NCI-H1694 (cell line): ENCODE measurements at places on chromosomes 3 and 15.

DNA sequence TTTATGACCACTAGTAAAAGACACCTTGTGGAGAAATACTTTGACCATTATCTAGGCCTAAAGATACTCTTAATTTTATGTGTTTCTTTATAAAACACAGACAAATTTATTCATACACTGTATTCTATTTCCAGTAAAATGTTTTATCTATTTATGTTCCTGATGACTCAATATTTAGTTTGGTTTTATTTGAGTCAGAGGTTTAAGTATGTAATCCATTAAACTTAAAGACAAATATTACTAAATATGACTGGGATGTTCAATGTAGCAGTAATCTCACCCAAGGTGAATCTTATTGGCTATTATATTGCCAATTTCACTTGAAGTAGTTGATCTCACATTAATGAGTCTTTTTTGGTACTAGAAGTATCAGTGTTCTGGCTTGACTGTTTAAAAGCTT lies 799.7 kb downstream of the CADM2 start:
- no peak for DNase-seq

GRCh38 chr15:52584414-52584813 lies 15.6 kb upstream of the ARPP19 start:
- DNase-seq, result no peak

DNA sequence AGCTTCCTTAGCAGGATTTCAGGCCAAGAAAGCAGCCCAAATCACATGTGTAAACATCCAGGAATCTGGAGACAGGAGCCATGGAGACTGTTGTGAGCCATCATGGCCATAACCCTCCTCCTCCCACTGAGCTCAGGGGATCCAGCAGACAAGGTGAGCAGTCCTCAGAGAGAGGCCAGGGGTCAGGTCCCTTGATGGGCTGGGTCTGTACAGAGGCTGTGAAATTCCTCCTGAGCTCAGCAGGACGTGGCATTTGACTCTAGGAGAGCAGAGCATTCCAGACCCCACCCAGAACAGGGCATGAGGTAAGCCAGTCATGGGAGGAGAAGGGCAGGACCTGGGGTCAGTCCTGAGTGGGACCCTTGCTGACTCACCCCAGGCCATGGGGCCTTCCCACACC lies 67.0 kb upstream of the ACAN start:
- DNase-seq, result no peak

DNA sequence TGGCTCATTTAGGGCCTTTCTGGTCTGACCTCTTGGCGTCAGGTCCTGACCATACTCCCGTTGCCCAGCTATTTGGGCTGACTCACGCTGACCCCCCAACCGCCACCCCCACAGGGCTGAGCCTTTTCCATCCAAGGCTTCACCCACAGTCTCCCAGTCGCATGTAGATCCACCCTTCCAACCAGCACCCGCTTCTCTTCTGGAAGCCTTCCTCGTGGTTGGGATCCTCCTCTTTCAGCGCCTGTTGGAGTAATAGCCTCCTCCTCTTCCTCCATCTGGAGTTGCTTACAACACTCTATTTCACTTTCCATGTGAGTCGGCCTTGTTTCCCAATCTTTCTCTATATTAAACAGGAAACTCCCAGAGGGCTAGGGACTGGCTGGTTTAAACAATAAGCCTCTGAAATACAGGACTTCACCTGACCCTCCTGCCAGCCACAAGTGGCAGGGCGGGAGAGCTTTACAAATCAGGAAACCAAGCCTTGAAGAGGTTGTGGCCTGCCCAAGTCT lies 2.1 kb upstream of the ALAS1 start:
- DNase-seq, result no peak

DNA sequence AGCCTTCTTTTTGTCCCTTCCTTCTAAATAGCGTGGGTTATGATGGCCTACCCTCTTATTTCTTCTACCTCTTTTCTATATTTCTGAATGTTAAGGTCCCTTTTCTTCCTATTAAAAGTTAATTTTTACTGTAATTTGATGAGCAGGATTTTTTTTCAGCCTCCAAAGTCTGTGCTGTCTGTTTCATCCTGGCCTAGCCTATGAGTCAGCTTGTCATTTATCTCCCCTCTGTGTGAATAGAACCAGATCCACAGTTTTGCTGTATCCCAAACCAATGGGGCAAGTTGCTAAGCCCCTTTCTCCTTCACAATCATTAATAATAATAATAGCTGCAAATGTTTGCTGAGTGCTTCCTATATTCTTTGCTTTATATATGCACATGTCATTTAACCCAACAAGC lies 18.1 kb upstream of the C3orf38 start:
- no peak for DNase-seq

- DNase-seq, result peak; percentile 48
Measured at GRCh38 chr3:50227390-50228183, 8.4 kb upstream of the GNAI2 start.

DNA sequence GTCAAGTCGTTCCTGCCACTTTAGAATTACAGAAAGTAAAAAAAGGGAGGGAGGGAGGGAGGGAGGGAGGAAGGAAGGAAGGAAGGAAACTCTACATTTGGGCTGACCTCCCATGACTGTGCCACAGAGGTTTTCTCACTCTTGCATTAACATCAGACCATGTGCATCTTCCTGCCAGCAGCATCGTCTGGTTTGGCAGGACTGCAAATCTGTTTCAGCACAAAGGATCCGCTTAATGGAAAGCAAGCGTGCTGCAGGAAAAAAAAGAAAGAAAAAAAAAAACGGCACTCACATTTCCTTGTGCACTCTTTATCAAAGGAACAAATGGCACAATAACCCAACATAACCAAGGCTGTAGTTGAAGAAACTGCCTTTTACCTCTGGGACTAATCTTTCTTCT lies 148.8 kb upstream of the HES1 start:
- DNase-seq, result peak; percentile 39

DNA sequence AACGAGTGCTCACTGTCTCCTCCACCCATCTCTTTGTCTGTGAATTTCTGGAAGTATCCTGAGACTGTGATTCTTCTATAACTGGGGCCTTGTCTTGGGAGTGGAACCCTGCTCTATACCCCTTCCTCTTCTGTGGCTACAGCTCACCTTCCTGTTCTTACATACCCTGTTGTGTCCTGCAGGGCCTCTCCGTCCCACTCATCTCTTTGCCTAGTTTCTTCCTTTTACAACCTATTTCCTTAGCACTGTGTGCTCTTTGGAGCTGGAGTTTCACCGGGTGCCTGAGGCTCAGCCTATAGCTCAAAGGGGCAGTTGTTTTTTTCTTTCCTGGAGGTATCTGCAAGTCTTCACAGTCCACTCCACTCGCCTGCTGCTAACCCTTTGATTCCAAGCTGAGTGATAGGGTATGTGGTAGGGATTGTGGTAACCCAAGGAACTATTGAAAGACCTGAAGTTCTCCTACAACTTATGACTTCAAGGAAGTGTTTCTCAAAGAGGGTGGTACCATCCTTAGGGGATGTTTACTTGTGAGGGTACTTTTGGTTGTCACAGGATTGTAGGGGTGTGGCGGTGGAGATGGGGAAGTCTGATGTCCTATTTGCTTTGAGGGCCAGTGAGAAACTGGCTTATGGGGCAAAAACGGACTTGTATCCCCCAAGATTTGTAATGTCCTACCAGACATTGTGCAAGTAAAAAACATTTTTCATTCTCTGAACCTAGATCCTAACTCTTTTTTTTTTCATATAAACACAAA lies 66.6 kb upstream of the ARL8B start:
- no peak for DNase-seq

- DNase-seq, result no peak
Measured at GRCh38 chr15:98599909-98600691, 48.2 kb upstream of the IGF1R start.

GRCh38 chr3:110811050-110811449 lies 260.6 kb upstream of the NECTIN3 start:
- no peak for DNase-seq

- DNase-seq, result no peak
Measured at GRCh38 chr15:32994810-32995424, 199.6 kb downstream of the FMN1 start.

DNA sequence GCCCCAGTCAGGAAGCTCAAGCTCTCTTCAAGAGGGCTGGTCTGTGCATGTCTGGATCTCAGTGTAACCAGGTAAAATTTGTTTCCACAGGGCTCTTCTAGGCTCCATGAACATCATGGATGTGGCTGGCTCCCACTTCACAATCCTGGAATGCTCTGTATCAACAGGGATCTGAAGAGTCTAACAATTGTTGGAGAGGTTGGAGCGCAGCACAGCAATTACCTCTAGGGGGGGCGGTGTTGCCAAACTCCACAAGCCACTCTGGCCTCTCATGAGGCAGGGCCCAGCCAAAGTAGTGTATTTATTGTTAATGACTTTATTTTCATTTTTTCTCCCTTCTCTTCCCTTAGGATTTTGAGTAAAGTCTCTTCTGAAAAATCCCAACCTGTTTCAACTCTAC lies 6.1 kb upstream of the EIF2B5 start:
- DNase-seq, result peak; percentile 27

DNA sequence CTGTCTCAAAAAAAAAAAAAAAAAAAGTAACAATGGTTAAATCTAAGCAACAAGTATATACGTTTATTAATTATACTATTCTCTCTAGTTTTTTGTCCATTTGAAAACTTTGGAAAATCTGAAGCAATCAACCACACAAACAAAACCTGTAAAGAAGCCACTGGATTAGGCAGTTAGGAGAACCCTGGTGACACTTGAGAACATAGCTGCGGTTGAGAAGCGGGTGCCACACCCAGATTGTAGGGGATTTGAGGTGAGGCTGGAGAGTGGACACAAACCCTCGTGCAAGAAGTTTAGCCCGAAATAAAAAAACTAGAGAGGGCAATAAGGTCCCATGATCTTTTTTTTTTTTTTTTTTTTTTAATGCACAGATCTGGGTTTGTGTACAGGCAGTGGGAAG lies 25.9 kb upstream of the ZBTB38 start:
- no peak for DNase-seq

DNA sequence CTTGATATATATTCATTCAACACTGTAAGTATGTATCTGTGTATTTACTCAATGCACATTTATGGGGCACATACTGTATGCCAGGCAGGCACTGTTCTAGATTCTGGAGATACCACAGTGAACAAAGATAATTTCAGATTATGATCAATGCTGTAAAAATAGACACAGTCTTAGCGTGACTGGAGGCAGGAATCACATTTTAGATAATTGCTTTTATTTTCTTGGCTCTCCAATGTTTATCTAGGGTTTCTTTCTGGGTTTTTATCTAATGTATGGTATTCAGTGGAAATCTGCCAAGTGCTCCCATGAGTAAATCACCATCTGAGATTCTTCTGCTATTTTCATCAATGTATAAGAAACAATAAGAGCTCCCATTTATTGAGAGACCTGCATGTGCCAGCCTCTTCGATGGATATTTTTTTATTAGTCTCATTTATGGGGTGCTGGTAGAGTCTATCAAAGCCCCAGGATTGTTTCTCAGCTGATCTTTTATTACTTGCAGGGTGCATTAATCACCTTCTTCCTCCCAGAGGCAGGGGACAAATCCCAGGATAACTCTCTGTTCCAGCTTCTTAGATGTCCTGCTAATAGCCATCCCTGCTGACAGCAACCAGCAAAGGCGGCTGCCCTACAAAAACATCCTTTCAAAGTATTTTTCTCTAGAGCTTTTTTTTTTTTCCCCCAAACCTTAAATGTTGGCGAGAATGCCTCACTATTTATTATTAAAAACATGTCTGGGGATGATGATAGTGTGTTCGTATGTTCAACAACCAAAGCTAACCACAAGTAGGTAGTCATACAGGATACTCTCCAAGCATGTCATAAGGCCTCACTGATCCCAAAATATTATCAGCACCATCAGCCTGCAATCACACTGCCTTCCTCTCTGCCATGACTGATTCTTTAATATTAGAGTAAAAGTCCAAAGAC lies 331.0 kb upstream of the RASGRP1 start:
- DNase-seq, result no peak

DNA sequence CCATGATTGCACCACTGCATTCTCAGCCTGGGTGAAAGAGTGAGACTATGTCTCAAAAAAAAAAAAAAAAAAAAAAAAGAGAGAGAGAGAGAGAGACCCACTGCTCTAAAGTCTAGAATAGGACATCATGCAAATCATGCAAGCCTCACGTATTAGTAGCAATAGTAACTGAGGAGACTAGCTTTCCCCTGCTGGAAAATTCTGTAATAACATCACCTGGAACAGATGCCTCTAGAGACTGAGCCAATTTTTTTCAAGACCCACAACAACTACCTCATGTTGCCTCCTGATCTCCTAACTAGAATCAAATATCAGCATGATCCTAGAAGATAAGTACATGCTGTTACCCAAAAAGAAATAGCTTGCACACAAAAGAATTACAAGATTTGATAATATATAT lies 461.9 kb downstream of the AGBL1 start:
- peak; percentile 25 for DNase-seq

- no peak for DNase-seq
Measured at GRCh38 chr3:68924897-68925296, 7.5 kb downstream of the TAFA4 start.
